Stimulated activated CD4-positive, alpha-beta T cell treated with anti-CD3 and anti-CD28 coated beads, Interleukin-1b, Interleukin-23, amount 100 ng/mL, for 4 hours (primary cell): ENCODE measurements at places on chromosomes 1 and 21.

DNA sequence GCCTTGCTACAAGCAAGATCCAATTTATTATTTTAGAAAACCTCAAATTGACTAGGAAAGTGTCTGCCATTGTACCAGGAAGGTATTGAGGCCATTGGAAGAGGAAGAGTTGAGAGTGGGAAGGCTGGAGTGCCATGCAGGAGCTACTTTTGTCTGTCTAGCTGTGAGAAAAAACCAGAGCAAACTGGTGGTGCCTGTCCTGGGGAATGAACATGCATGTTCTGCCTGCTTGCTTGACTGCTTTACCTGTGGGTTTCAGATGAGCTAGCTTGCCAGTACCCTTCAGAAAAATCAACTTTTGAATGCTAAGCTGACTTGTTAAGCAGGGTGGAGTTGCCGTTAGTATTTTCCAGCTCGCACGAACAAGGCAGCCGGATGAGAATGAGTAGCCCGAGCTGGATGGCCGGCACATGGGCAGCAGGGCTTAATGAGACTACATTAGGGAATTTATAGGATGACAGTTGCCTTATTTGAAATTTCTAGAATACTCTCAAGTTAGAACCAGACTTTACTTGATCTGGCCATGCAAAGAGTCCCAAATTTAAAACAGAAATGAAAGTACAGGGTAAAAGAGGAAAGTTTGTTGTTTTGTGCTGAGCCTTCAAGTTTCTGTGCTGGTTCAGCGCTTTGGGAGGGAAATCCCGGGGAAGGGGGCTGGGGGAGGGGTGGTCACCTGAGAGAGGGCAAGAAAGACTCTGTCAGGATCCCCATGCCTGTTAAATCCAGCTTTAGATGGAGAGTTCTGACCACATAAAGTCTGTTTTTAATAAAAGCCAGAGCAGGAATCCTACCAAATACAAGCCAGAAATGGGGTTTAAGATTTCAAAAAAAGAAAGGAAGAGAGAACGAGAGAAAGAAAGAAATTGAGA lies 29.6 kb upstream of the C1orf105 start:
- DNase-seq: no peak

- DNase-seq: no peak
These were observed 27.8 kb upstream of the CCSAP start for GRCh38 chr1:229370601-229371021.

DNA sequence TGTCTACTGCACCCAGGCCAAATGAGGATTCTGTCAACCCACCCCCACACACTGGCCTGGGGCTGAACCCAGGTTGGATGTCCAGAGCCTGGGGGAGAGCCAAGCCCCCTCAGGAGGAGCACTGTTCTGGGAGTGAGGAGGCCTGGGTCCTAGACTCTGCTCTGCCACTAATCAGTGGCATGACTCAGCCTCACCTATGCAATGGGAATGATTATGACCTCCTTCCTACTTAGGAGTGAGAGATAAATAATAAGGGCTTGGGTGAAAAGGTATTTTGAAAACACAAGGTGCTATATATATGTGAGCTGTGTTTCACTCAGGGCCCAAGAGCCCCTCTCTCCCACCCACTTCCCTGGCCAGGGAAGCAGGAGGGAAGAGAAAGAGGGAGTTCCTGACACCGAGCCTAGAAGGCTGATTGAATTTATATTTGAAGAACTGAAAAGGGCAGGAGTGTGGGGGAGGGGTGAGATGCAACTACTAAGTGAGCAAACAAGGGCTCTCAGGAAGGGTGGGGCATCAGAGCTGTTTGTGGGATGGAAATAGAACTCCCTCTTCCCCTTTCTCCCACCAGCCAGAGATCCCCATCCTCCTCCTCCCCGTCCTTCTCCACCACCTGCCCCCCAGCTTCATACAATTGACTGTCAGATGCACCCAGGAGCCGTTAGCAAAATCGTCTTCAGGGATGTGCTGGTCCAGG lies 8.2 kb downstream of the IGSF9 start:
- no peak for DNase-seq

GRCh38 chr1:245129319-245130240 lies 25.2 kb upstream of the KIF26B start:
- DNase-seq: no peak

GRCh38 chr21:34670220-34670961 lies 1.6 kb downstream of the CLIC6 start:
- DNase-seq: no peak

DNA sequence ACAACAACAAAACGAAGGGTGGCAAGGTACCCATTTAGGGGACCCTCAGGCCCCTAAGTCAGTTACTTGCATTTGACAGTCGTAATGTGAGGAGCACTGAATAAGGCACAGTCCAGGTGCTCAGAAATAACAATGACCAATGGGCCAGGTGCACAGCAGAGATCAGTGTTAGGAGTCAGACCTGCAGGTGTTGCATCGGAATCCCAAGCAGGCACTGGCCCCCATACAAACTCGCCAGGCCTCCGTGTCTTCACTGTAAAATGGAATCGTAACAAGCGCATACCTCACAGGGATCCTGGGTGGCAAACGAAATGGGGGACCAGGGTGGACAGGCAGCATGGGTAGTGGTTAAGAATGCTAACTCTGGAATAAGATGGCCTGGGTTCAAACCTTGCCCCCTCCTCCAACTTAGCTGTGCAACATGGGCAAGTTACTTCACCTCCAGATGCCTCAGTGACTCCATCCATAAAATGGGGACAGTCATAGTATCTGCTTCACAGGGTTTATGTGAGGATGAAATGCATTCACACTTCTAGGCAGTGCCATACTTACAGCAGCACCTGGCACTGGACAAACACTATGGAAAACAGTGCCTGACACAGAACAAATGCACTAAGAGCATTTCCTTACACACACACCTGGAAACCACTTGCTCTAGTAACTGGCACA lies 20.2 kb downstream of the RCAN1 start:
- no peak for DNase-seq

GRCh38 chr1:84836145-84836544 lies 56.9 kb downstream of the LPAR3 start:
- no peak for DNase-seq

DNA sequence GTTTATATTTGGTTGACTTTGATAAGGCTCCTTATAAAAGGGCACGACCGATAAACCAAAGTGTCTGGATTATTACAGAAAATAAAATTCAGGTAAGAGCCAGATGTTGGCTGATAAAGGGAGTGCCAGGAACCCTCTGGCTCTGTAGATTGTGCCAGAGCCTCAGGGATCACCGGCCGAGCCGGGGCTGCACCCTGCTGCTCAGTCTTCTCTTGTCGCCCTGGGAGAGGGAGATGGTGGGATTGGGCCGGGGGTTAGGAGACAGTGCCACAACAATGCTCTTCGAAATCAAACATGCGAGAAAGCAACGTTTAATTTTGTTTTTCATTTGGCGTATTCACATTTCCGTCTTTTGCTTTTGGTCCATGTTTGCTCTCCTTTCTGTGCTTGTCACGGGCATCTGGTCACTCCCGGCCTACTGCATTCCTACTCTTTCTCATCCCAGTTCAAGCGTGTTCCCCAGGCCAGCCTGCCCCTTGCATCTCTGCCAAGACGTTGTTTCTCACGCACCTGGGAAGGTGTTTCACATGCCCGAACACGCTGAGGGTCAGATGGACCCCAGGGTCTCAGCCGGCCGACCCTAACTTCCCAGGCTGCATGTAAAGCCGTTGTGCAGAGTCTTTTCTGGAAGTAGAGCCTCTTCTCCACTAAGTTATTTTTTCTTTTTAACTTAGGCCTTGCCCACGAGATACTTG lies 18.8 kb upstream of the C2CD2 start:
- DNase-seq: no peak

DNA sequence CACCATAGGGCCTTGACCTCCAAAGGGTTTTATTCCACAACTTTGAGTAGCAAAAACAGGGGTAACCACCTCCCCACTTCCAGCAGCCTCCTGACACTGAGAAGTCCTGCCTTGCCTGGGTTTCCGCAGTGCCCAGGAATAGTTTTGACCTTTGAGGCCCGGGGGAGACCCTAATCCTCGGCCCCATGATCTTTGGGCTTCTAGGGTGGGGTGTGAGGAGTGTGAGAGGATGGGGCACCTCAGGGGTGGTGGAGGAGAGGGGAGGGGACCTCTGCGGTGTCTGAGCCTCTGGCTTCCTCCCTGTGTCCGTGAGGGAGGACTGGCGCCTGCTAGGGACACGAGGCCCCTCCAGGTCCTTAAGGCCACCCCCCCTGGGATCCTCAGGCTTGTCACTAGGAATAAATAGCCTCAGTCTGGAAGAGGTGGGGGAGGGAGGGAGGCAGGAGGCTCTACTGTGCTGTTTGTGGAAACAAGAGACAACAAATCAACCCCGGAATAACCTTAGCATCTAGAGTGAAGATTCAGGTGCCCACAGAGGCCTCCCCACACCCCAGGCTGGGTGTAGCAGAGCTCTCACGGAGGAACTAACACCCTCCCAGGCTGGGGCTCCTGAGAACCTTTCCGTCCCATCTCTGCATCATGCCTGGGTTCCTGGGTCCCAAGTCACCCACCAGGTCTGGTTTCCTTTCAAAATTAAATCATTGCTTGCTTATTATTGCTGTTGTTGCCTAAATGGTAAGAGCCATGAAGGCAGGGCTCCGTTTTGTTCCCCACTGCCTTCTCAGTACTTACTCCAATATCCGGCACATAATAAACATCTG lies 904 bp upstream of the FHL3 start:
- DNase-seq: no peak

DNA sequence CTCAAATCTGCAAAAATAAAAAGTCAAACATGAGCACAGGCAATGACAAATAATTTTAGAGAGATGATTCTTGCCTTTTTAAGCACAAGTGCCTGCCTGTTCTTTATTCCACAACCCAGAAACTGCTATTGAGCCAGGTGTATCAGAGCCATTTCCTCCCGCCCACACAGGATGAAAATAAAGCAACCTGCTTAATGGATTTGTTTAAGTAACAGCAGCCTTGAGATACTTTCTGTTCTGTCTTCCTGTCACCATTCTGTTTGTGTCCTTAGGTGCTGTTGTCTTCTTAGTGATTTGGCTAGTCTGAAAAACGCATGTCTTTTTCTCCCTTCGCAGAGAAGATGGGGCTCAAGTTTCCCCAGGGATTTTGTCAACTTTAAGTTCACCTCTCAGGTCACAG lies 11.4 kb downstream of the RPE65 start:
- no peak for DNase-seq

DNA sequence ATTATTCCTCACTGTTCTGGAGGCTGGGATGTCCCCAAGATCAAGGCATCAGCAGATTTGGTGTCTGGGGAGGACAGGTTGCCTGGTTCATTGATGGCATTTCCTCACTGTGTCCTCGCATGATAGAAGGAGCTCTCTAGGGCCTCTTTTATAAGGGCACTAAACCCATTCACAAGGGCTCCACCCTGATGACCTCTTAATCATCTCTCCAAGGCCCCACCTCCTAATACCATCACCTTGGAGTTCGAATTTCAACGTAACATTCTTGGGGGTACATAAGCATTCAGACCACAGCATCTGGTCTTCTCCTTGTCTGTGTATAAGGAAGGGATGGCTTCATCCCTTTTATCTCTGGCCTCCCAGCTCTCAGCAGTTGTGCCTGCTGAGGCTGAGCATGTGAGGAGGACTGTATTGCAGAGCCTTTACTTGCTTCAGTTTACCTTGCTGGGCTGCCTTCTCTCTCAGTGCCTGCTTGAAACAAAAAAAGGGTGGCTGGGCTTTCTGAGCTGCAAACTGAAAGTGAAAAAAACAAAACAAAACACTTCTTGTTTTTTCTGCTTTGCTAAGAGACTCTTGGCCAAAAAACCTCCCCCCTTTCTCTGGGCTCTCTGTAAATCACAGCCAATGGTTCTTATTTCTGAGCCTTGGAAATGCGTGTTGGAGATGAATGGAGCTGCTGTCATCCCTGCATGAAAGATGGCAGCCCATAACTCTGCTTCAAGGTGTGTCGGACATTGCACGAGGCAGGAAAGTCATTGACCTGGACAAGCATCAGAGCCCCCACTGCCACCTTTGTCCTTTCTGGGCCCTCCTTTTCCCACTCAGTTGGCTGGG lies 75.8 kb downstream of the RHOU start:
- no peak for DNase-seq

DNA sequence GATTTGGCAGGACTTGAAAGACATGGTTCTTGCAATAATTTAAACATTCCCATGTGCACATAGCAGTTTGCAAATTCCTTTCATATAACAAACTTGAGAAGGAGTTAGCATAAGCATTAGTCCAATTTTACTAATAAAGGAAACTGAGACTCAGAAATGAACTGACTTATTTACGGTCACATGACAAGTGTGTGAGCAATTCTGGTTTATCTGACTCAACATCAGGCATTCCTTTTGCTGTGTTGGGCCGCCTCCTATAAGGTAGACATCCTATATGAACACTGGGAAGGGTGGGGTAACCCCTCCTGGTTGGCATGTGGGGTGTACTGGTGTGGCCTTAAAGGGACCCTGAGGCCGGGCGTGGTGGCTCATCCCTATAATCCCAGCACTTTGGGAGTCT lies 8.5 kb upstream of the CPT2 start:
- DNase-seq: no peak
